ENCODE measurements at places on chromosomes 2 and 18.

DNA sequence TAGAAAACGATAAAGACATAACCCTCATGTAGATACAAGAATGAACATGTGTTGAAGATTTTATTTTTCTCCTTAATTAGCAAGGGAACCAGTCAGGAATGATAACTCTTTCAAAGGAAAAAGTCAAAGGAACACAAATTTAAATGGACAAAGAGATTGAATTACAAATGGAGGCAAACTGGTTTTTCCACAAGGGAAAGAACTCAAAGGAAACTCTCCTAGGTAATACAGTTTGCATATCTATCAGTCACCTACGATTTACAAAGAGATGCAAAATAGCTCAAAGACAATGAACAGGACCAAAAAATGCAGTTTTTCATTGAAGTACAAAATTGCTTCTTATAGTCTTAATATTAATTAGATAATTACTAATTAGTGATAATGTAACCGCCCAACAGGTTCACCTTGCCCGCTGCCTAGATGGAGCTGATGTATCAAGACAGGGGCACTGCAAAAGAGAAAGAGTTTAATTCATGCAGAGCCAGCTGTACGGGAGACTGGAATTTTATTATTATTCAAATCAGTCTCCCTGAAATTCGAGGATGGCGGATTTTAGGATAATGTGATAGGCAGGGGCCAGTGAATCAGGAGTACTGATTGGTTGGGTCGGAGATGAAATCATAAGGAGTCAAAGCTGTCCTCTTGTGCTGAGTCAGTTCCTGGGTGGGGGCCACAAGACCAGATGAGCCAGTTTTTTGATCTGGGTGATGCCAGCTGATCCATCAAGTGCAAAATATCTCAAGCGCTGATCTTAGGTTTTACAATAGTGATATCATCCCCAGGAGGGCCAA, 151.0 kb downstream of the TMEM17 start:
- DNase-seq: no peak

- no peak for DNase-seq
Observed at GRCh38 chr2:29844713-29845326, 76.6 kb downstream of the ALK start.

DNA sequence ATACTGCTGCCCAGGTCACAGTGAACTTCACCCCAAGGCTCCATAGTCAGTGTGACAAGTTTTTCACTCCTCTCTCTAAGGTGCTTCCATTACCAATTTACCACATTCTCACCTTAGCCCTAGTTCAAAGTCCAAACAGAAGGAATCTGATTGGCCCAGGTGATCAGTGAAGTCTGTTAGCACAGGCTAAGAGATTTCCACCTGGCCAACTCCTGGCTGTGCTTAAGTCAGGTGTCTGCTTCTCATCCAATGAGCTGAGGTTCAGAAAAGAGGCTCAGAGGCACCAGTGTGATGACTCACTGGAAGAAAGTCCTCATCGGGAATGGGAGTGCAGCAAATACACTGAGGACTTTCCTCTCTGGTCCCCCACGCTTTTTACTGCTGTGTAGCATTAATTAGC, 164.4 kb upstream of the MGAT5 start:
- DNase-seq: no peak

- no peak for DNase-seq
Observed at GRCh38 chr2:38485734-38486133, 108.7 kb upstream of the ATL2 start.

- no peak for DNase-seq
Observed at GRCh38 chr2:36561237-36561944, 36.6 kb downstream of the FEZ2 start.

DNA sequence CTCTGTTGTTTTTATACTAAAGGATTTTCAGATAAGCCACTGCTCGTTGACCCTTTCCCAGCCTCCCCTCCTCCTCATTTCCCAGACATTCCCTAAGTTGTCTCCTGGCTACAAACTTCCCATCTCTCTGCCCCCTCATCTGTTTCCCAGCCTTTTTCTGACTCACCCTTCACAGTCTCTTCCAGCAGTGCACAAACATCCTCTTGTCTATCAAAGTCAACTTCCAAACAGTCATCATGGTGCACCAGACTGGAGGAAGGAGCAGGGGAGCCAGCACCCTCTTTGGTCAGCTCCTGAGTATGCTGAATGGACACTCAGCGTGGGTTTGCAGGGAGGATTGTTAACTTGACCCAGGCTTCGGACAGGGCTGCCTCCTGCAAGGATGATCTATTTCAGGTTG, 26.6 kb upstream of the SPRED2 start:
- no peak for DNase-seq

GRCh38 chr2:102480285-102481195, 7.5 kb downstream of the SLC9A4 start:
- no peak for DNase-seq

DNA sequence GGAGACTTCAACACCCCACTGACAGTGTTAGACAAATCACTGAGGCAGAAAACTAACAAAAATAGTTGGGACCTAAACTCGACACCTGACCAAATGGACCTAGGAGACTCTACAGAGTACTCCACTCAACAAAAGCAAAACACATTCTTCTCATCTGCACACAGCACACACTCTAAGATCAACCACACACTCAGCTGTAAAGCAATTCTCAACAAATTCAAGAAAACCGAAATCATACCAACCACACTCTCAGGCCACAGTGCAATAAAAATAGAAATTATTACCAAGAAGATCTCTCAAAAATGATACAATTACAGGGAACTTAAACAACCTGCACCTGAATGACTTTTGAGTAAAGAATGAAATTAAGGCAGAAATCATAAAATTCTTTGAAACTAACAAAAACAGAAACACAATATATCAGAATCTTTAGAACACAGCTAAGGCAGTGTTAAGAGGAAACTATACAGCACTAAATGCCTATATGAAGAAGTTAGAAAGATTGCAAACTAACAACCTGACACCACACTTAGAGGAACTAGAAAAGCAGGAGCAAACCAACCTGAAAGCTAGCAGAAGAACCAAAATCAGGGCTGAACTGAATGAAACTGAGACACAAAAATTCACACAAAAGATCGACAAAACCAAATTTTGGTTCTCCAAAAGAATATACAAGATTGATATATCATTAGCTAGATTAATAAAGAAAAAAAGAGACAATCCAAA, 46.3 kb downstream of the RTTN start:
- no peak for DNase-seq

DNA sequence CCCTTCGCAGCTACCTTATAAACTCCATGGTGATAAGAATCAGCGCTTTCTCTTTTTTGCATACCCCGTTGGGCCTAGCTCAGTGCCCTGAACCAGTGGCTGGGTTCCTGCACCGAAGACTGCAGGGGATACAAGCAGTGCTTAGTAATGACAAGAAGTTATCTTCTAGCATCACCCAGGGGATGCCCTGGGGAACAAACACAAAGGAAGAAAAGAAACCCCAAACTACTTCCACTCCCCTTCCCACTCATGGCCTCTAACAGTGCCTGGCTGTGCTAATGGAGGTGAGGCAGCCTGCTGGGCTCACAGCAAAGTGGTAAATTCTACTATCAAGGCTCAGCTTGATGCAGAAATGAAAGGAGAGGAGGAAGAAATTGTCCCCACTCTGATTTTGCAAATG, 314.7 kb downstream of the TXNL1 start:
- no peak for DNase-seq

- DNase-seq: no peak
Observed at GRCh38 chr2:180279581-180279980, 272.5 kb upstream of the CWC22 start.

DNA sequence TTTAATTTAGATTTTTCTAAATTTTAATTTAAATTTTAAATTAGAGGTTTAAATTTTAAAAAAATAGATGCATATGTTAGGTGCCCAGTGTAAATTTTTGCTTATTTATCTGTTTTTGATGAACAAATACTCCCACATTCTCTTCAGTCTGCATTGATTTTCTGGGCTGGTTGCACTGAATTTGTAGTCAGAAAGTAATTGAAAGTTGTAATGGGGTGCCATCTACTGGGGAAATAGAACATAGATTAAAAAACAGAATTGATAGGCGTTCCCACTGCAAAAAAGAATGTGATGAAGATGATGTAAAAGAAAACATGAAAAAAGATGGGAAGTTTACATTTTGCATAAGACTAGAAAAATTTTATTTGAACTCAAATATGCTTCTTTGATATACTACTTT, 51.7 kb upstream of the CCDC85A start:
- DNase-seq: no peak

DNA sequence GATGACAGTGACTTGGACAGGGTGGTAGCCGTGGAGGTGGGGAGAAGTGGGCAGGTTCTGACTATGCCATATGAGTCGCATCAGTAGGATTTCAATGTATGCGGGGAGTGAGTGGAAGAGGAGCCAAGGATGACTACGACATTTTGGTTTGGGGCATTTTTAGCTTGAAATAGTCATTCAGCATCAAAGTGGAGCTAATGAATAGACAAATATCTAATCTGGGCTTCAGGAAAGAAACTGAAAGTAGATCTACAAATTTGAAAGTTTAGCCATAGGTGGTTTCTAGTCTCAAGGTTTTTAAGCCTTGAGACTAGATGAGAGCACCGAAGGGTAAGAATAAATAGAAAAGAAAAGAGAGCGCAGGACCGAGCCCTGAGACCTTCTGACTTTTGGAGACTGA, 58.3 kb downstream of the FEZ2 start:
- no peak for DNase-seq

DNA sequence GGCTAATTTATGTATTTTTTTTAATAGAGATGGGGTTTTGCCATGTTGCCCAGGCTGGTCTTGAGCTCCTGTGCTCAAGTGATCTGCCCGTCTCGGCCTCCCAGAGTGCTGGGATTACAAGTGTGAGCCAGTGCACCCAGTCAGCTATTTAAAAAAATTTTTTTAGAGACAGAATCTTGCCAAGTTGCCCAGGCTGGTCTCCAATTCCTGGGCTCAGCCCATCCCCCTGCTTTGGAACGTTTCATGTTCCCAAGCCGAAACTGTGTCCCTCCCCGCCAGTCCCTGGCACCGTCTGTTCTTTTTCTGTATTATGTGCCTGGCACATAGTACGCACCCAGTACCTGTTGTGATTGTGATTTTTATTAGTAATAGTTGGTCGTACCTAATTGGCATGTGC, 63.1 kb upstream of the MGAT5 start:
- no peak for DNase-seq

DNA sequence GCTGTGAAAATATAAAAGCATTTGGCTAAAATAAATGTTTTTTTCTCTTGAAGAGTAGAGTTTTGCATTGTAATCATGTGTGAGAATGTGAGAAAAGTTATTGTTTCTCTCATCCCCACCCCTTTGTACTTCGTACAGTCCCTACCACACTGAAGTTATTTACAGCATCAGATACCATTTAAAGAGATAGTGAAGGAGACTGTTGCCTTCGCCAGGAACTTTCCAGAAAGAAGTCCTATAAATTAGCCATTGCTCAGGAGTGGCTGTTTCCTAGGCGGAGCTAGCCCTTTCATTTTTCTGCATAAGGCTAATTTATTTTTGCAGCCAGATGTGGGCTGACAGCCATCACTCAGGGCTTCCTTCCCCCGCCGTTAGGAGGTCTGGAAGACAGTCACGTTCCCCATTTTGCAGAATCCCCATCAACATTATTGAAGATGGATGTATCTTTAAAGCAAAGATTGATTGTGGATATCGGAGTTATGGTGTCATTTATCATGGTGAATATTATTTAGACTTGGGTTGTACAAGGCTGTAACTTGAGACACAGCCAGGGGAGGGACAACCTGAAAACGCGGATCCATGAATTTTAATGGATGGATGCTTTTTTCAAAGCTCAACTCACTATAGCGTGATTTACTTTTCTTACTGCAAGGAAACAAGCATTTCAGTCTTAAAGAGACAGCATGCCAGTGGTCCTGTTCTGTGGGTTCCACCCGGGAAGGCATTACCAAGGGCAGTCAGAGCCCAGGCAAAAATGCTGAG, 17.1 kb downstream of the TSHZ1 start:
- DNase-seq: no peak

DNA sequence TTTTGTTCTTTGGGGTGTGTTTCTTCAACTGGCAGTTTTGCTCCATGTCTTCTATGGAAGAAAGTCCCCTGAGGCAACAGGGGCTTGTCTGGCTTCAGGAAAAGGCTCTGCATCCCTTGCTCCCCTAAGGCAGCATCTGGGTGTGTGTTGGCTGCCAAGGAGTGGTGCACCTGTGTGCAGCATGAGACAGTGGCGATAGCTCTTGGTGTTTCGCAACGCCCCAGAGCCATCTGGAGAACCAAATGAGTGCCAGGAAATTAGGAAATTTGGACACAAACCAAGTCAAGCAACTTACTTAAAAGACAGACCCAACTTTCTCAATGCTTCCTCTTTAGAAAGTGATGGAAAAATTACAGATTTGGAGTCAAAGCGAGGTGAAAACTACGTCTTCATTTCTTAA, 1044.4 kb upstream of the CNTNAP5 start:
- DNase-seq: no peak

DNA sequence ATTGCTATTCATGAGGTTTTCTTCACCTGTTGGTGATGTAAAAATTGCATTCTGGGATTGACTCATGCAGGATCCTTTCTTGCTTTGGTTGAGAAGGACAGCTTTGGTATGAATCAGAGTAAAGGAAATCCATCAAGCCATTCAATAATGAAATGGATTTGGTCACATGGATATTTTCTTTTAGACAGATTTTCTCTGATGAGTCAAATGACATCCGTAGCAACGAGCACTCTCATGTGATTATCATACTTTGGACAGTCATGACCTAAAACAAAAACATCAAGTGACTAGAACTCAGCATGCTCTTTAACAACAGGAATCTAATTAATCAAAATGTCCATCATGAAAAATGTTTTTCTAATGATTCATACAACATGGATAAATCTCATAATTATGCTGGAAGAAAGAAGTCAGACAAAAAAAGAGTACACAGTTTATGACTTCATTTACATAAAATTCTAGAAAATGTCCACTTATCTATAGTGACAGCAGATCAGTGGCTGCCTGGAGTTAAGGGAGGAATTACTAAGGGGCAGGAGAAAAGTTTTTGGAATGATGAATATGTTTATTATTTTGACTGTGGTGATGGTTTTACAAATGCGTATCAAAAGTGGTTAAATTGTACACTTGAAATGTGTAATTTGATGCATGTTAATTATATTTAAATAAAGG, 30.7 kb downstream of the TRAK2 start:
- DNase-seq: no peak

DNA sequence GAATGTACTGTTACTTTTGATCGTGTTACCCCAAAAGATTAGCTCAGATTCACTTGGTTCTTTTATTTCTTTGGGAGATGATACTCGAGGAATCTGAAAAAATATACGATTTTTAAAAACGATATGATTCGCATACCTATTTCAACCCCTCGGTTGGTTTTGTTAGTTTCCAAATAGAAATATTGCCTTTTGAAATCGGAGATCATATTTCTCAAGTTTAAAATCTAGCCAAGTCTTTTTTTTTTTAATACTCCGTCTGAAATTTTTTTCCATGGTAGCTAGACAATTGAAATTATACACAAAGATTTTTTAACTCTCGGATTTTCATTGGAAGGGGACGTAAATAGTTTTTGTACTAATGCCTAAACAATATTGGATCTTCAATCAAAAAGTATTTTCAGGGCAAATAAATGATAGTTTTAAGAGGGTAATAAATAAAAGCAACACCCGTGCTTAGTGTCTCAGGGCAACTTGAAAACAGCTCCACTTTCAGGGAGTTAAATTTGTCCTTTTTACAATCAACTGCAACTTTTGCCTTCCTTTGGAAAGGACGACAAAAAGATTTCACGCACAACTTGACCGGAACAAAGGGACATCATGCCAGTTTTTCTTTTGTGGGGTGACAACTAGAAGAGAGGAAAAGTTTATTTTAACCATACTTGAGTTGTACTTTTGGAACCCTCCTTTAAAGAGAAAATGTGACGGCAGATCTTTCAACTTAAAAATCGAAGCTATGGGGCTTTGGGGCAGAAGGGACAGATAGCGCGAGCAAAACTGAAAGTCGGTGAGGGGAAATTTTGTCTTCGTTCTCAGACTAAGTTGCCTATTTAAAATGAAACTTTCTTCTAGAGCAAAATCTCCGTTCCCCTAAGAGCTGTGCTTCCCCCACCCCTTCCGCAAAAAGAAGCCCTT, 5.8 kb upstream of the ONECUT2 start:
- DNase-seq: no peak

All from tibial artery (tissue), 4 donors.